Activated T-helper 9 cell treated with anti-CD3 and anti-CD28 coated beads, Interleukin-2, amount 50 U/mL, for 16 hours (primary cell): ENCODE measurements at places on chromosomes 4 and X.

DNA sequence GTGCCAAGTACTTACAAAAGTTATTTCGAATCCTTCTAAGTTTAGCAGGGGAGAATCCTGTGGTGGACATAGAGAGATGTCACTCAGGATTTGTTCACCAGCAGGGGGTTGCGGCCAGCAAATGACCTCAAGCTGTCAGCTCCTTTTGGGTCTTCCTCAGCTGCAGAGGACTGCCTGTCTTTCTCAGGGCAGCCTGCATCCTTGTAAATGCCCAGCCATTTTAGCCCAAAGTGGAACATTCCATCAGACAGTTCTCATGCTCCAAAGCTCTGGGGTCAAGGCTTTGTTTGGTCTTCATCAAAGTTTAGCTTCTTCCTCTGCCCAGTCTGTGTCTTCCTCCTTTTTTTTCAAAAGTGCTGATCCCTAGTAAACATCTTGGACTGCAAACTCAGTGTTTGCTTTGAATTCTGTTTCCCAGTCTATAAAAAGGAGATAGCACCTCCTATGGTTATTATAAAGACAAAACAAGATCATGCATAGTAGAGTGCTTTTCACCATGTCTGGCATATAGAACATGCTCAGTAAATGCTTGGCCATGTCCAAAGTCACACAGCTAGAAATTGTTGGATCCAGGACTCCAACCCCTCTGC lies 156.4 kb upstream of the GATB start:
- DNase-seq, result no peak

- no peak for DNase-seq
Observed at GRCh38 chrX:123425904-123426303, 241.8 kb downstream of the GRIA3 start.

DNA sequence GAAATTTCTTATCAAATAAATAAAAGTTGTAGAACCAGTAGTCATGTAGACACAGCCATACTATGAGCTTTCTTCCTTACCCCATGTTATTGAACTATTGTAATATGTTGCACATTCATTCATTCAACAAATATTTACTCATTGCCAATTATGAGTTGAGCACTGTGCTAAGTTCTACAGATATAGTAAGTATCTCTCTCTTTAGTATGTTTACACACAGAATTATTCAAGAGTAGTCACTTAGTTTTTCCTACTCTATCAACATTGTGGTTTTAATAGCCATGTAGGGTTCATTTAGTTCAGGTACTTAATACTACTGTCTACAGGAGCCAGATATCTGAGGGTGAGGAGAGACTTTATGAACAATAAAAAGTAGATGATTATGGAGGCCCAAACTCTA lies 86.2 kb downstream of the TEX13A start:
- no peak for DNase-seq

DNA sequence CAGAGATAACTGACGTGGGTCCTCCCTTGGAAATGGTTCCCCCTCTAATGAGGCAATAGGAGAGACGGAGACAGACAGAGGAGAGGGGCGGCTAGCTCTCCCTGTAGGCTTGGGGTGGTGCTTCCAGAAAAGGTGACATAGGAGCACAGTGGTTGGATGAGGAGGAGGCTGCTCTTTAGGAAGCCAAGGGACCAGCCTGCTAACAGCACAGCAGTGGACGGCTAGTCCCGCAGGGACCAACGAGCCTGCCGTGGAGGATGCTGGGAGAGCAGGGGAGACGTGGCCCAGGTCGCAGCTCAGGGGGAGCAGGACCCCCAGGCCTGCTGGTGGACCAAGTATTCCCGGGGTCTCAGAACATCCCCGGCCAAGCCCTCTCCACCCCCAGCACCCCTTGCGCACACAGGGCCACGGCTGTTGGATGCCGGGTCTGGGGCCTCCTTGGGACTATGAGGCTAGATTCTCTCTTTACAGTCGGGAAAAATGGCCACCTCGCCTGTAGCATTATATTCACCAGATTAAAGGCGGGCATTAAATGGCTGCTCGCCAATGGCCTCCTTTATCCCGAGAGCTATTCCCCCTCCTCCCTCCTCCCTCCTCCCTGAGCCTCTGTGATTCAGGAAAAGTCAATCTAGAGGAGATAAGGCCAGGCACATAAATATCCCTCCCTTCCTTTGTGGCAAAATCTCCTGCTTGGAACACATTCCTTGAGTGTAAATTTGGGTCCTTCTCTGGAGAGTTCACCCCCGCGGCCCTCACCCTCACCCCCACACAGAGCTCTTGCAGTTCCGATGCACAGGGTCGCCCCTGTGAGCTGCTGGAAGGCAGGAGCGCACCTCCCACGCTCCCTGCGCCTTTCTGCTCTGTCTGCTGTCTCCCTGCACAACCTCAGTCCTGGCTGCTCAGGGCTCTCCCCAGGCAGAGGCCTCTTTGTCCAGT lies 30.5 kb upstream of the NSG1 start:
- no peak for DNase-seq

GRCh38 chr4:55993994-55994663 lies 45.4 kb downstream of the CEP135 start:
- DNase-seq, result no peak

DNA sequence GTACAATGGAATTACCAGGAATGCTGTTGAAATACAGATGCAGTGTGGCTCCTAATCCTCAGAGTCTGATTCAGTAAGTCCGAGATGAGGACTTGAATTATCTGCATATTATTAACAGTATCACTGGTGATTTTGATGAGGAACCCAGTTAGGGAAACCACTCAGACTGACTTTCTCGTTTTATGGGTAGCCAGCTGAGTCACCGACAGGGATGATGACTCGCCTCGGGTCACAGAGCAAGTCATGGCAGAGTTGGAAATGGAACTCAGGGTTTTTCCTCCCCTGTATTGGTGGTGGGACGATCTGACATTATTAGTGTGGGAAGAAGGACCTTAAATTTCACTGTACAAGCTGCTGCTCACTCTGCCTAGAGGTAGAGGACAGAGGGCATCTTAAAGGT lies 51.3 kb downstream of the RTL9 start:
- DNase-seq, result no peak

- DNase-seq, result no peak
Observed at GRCh38 chr4:112189754-112190153, 41.8 kb upstream of the AP1AR start.

DNA sequence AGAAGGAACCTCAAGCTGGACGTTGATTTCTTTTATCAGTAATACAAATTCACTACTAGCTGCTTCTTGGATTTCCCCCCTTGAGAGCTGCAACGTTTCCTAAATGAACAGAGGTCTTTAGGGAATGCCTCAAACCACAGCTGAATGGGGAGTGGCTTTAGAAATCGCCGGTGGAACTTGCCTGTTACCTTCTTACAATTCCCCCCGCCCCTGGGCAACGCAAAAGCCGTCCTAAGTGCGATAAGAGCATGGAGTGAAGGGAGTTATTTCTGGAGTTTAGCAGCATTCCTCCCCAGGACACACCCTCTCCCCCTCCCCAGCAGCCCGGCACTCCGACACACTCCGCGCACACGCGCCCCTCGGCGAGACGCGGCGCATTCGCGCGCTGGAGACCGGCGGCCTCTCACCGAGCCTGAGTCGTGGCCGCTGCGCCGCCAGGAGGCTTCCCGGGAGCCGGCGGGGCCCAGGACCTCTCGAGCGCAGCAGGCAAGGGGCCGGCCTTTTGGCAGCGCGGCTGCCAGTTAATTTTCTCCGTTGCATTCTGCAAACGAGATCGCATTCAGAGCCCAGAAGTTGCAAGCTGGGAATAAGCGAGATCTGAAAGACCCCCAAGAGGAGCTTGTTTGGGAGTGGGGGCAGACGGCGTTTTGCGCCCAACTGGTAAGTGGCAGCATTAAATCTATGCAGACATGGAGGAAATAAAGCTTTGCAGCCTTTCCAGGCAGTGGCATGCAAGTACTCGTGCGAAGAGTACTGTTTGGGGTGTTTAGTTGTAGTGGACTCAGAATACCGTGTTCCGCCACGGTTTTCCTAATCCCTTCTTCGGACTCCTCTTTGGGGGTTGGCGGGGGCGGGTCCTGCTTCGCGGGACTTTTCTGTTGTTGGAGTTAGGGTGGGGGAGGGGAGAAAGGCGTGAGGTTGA lies 134.7 kb downstream of the PALLD start:
- no peak for DNase-seq

- DNase-seq, result no peak
Observed at GRCh38 chrX:10157543-10157942, 768 bp downstream of the CLCN4 start.

DNA sequence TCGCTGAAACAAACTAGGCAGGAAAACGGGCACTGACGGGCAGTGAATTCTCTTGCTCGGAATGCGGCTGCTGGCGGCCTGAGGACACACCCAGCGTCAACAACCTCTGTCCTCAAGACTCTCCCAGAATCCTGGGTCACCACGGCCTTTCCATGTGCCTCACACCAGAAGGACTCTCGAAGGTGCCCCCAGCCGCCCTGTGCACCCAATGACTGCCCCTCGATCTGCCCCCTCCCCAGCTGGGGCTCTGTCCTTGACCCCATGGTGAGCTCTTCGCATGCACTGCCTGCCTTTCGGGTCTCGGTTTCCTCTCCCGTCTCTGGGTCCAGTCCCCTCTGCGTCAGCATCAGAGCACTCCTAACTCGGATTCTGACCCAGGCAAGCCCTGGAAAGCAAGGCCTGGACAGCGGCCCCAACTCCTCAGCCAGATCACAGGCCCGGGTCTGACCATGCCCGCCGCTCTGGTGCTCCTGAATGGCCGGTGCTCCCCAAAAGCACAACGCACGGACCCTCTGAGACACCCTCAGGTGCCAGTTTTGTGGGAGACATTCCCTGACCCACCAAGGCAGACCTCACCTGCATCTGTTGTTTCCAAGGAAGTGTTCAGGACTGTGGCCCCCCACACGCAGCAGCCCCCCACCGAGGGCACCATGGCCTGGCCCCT lies 56.0 kb downstream of the ACOX3 start:
- no peak for DNase-seq

GRCh38 chrX:109774706-109775105 lies 41.6 kb upstream of the ACSL4 start:
- no peak for DNase-seq

DNA sequence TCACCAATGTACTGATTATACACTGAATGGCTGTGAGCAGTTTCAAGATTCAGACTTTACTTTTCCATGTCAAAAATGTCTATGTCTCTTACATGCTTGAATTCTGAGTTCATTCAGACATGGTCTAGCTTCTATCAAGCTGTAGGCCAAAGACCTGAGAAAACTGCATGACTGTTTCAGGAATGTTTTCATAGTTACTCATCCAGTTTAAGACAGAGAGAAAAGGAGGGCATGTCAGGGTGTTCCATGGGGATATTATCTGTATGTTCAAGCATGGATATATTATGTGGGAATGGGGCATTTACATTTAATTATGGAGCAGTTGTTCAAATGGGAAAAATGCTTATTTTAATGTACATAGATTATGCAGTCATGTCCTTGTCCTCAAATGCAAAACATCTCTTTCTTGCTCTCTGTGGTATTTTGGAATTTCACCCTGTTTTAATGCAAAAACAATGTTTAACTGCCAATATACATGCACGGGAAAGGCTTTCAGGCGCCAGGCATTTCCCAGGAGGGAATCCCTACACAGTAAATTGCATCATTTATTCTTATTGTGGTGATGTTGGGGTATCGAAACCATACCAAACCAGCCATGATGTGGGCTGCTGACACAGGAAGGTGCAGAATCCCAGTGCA lies 429.1 kb upstream of the INTU start:
- no peak for DNase-seq

GRCh38 chrX:120671963-120672362 lies 42.1 kb upstream of the C1GALT1C1 start:
- no peak for DNase-seq

GRCh38 chrX:139199933-139200332 lies 330.6 kb upstream of the F9 start:
- no peak for DNase-seq

DNA sequence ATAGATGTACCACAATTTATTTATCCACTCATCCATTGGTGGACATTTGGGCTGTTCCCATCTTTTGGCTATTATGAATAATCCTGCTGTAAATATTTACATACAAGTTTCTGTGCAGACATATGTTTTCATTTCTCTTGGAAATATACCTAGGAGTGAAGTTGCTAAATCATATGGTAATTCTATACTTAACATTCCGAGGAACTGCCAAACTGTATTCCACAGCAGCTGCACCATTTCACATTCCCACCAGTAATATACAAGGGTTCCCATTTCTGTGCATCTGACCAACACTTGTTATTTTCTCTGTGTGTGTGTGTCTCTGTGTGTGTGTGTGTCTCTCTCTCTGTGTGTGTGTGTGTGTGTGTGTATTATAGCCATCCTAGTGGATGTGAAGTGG lies 15.4 kb upstream of the DOCK11 start:
- no peak for DNase-seq

DNA sequence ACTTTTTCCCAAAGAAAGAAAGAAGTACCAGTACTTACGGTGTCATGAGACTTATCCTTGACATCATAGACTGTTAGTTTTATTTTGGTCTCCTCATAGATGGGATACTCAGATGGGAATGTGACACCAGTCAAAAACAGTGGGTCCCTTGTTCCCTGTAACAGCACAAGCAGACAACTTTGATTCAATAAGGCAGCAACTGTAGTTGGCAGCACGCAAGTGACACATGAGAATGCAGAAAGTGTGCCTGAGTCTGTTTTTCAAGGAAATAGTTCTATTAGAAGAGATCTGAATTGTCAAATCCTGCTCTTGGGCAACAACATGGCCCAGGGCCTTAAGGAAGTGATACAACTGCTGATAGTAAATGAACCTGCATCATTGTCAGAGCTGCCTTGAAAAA lies 443.2 kb downstream of the INPP4B start:
- no peak for DNase-seq

DNA sequence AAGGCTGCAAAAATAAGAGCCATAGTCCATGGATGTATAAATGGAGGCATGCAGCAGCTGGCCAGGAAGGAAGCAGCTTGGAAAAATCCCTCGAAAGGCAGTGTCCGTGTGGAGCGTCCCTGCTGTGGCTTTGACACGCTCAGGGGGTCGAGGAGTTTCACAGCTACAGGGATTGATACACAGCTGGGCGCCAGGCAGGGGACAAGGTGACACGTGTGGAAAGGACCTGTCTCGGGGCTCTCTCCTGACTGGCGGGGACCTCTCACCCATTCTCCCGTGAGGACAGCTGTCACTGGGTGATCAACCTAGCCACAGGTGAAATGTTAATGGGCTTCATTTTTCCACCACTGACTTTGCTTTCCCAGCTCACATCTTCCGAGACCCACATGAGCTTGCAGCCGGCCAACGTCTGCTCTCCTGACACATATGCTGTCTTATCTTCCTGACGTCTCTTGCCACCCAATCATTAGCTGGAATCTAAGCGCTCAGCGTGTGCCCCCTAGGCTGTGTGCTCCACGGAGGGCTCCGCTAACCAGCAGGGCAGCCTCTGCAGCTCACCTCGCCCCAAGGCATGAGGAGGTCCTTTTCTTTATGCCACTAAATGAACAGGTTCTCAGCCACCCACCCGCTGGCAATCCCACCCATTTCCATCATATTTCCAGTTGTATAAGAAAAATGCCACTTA lies 89.4 kb upstream of the AFAP1 start:
- no peak for DNase-seq

- no peak for DNase-seq
Observed at GRCh38 chr4:65580551-65580950, 89.7 kb downstream of the EPHA5 start.

- DNase-seq, result no peak
Observed at GRCh38 chrX:41066391-41066790, 18.9 kb upstream of the USP9X start.

GRCh38 chr4:9925750-9926439 lies 95.4 kb downstream of the SLC2A9 start:
- DNase-seq, result no peak
